Stimulated activated CD4-positive, alpha-beta T cell treated with anti-CD3 and anti-CD28 coated beads, Interleukin-15, amount 100 ng/mL, for 1 hour (primary cell): ENCODE measurements at places on chromosomes 11 and 22.

DNA sequence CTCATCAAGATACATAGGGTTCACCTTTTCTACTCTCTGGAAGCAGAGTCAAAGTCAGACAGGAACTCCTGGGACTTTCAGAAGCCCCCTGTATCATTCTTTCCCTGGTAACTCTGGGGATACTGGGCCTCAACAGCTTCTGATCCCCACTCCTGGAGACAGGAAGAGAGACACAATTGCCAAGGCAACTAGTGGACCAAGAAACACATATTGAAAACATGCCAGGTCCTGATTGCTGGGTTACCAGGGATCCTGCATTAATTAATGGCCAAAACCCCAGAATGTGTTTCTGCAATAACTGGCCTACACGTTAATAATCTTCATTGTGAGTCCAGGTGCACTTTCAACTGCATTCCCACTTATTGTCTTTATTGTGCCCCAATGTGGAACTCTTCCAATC is 260.8 kb upstream of the POU2AF2 start:
- no peak for DNase-seq

DNA sequence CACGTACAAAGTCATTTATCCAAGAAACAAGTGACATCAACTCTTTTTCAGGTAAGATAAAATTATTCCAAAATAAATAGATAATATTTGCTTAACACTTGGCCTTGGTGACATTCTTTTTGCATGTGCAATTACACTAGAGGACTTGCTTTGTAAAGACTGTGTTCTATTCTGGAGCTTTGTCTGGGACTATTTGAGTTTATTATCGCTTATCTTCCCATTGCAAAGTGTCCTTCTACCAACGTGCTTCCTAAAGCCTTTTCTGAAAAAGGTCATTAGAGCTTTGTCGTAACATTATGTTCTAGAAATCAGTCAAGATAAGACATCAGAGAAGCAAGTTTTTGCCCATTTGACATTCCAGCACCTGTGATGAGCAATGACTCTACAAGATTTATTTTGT is 78.3 kb upstream of the MYO18B start:
- no peak for DNase-seq

DNA sequence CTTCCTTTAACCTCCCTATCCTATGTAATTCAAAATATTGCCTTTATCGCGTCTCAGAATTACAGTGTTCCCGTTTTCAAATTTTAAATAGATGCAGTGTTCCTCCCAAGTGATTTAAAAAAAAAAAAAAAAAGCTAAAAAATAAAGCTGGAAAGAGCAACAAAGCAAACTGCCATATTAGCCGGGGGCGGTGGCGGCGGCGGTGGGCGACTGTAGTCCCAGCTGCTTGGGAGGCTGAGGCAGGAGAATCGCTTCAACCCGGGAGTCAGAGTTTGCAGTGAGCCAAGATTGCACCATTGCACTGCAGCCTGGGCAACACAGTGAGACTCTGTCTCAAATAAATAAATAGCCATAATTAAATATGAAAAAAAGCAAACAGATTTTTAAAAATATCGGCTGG is 5.5 kb upstream of the AGBL2 start:
- no peak for DNase-seq

GRCh38 chr22:23840026-23840425 is 1.2 kb upstream of the DERL3 start:
- no peak for DNase-seq

DNA sequence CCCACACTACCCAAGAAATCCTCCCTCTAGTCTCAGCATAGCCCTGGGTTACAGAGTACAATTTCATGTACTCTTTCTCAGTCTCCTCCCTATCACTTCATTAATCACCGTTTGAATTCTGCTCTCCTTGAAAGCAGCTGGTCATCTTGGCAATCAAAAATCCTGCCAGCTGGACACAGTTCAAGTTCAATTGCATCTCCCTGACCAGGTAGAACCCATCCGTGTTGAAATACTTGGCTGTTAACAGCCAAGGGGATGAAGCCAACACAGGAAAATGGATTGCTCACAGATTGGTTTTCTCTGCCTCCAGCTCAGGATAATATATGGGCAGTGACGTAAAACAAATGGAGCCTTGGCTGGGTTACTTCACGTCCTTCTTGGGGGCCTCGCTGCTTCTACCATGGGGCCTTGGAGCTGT is 55.1 kb upstream of the GRK3 start:
- DNase-seq = no peak

DNA sequence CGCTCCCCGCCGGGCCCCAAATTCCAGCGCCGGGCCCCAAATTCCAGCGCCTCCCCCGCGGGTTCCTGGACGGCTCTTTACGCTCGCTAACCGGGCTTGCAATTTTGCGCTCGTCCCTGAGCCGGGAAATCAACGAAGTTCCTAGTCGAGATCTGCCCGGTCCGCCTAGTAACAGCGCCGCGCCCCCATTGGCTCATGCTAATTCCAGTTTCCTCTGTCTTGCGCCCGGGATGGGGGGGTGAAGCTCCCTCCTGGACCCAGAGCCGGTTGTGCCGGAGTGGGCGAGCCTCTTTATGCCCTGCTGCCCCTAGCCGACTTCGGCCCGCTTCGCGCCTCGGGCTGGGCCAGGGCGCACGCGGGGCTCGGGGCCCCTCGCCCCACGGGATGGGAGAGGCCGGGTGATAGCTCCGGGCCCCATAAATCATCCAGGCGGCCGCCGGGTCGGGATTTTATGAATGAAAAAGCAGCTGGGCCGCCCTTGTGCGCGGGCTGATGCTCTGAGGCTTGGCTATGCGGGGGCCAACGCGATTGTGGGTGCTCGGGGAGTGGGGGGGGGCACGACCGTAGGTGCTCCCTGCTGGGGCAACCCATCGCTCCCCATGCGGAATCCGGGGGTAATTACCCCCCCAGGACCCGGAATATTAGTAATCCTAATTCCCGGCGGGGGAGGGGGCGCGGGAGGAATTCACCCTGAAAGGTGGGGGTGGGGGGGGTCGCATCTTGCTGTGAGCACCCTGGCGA is 1.8 kb upstream of the CCND1 start:
- no peak for DNase-seq

- DNase-seq = no peak
Observed at GRCh38 chr22:46613606-46614021, 6.6 kb upstream of the GRAMD4 start.

- no peak for DNase-seq
Observed at GRCh38 chr11:61126256-61126655, 24.0 kb downstream of the CD5 start.

GRCh38 chr11:81647374-81647773 is 1086.3 kb downstream of the FAM181B start:
- DNase-seq = no peak

DNA sequence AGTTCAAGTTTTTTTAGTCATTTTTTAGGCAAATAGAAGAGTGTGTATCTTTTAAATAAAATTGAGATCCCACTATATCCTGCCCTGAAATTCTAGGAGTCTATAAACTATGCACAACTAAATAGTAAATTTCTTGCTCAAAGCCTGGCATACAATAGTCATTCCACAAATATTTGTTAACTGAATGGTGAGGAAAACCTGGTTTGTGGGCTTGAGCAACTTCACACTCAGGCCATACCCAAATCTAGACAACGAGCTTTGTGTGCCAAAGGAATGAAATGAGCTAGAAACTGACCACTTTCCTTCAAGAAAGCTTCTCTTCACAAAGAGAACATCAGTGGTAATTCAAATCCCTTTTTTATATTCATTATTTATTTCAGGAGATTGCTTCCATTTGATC is 39.6 kb upstream of the AMOTL1 start:
- DNase-seq = no peak

DNA sequence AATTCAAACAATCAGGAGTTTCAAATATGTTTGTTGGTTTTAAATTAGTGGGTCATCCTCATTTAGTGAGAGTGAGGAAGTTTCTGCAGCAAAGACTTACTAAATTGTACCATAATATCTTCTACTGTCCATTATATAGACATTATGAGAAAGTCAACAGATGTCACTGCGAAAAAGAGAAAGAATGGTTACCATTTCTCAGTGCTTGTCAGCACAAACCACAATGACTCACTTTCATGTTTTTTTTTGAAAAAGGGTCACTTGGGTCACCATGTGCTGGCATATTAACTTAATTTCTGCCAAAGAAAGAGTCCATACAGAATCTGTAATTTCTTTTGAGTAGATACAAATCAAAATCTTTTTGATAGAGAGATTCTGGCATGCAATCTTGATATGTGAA is 924.6 kb upstream of the FAT3 start:
- no peak for DNase-seq

GRCh38 chr22:42338479-42338878 is 68.0 kb upstream of the TCF20 start:
- DNase-seq = no peak

- DNase-seq = no peak
Observed at GRCh38 chr11:83132191-83132590, 24.7 kb upstream of the PCF11 start.
